ENCODE measurements at places on chromosomes 12 and 14. TPM values are rescaled to one million over a fixed set of nuclear protein-coding genes. Genes with fewer than 3 reads are reported as not detected.

Gene GZMB
- 1.3 TPM for total RNA-seq

Gene TRAFD1
- 54.4 TPM for total RNA-seq

Gene PGF
- 3.7 TPM for total RNA-seq

Gene PLEKHD1
- 2.0 TPM for total RNA-seq

- peak within 1 kb of the TSS; percentile 64 for H3K4me3 ChIP-seq
- no peaks in the 10 kb centered on the region for H3K36me3 ChIP-seq
- H3K27me3 ChIP-seq: no peaks in the 10 kb centered on the region
- no peaks in the 10 kb centered on the region for H3K4me1 ChIP-seq
- DNase-seq: peak; percentile 73
- H3K27ac ChIP-seq: peak within 1 kb of the TSS; percentile 99
Observed at GRCh38 chr12:51217968-51218606, at the start of gene POU6F1. Gene POU6F1 (minus strand): TSS chr12:51218062. CDS start chr12:51206836, 11,226 bp downstream.

DNA sequence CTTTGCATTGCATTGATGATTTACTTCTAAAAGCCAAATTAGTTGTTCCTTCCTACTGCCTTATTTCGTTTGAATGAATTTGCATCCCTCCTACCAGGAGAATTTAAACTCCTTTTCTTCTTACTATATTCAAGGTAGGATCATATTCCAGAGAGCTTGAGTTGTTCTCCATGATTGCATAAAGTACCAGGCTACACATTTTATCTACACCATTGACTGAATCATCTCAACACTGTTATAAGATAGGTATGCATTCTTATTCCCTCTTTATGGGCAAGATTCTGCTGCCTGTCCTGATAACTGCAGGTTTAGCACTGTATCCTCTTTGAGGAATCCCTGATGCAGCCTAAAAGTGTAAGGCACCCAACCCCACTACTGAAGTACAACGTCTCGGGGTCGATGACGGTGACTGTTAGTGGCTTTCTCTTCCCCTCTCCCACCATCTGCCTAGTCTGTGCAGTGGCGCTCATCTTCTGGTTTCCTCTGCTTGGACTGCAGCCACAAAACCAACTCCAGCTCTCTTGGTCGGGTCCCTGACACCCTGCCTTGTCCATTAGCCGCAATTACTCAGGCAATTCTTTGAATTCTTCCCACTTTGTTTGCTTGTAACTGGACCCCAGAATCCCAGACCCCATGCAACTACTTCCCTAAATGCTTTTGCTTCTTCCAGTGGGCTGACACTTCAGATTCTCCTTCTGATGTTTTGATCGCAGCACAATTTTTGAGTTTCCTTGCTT lies 44.4 kb upstream of the STXBP6 start:
- H3K4me1 ChIP-seq: no peaks in the 10 kb centered on the region
- no peak overlapping the region for H3K27ac ChIP-seq
- H3K4me3 ChIP-seq: no peak overlapping the region

DNA sequence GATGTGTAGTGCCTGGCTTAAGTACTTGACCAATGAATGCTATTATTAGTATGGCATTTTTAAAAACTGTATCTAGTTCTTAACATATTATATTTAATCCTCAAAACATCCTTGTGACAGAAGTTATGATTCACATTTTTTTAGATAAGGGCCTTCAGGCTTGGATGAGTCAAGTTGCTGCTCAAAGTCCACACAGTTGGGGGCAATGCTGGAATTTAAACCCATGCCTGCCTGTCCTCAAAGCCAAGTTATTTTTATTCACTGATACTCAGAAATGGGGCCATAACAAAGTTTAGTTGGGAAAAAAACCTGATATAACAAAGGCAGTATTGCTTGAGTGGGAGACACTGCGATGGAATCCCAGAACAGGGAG lies 50.6 kb downstream of the RFX4 start:
- H3K4me3 ChIP-seq: no peak overlapping the region
- H3K27me3 ChIP-seq: no peaks in the 10 kb centered on the region
- no peak overlapping the region for H3K27ac ChIP-seq
- no peaks in the 10 kb centered on the region for H3K4me1 ChIP-seq

GRCh38 chr12:64390275-64390851 lies at the start of gene C12orf56:
Gene C12orf56 (minus strand): TSS chr12:64390758. CDS start chr12:64390565, 193 bp downstream.
- no peak within 1 kb of the TSS for H3K27ac ChIP-seq
- no peaks in the 10 kb centered on the region for H3K36me3 ChIP-seq
- no peaks in the 10 kb centered on the region for H3K4me1 ChIP-seq
- H3K27me3 ChIP-seq: no peaks in the 10 kb centered on the region

- H3K4me3 ChIP-seq: no peak overlapping the region
- no peak overlapping the region for H3K27ac ChIP-seq
- H3K27me3 ChIP-seq: no peaks in the 10 kb centered on the region
- no peak for DNase-seq
- no peaks in the 10 kb centered on the region for H3K36me3 ChIP-seq
Observed at GRCh38 chr14:34890937-34891336, 15.8 kb upstream of the BAZ1A start.

GRCh38 chr14:37369425-37369824 lies 171.7 kb downstream of the MIPOL1 start:
- H3K27me3 ChIP-seq: no peaks in the 10 kb centered on the region
- H3K36me3 ChIP-seq: no peaks in the 10 kb centered on the region
- no peaks in the 10 kb centered on the region for H3K4me1 ChIP-seq
- H3K4me3 ChIP-seq: no peak overlapping the region

- H3K27me3 ChIP-seq: no peaks in the 10 kb centered on the region
- peaks cover 7% of the 10 kb centered on the region for H3K4me1 ChIP-seq
- peak overlapping the region; percentile 38 for H3K27ac ChIP-seq
- DNase-seq: no peak
Observed at GRCh38 chr12:65892841-65893251, 68.6 kb downstream of the HMGA2 start.

- no peak overlapping the region for H3K4me3 ChIP-seq
- no peak for DNase-seq
- no peaks in the 10 kb centered on the region for H3K27me3 ChIP-seq
Observed at GRCh38 chr14:99042381-99043266, 229.4 kb downstream of the BCL11B start.

- no peak for DNase-seq
- no peak overlapping the region for H3K4me3 ChIP-seq
- no peak overlapping the region for H3K27ac ChIP-seq
Observed at GRCh38 chr14:69753860-69754259, 13.1 kb upstream of the SRSF5 start.

- peaks cover 9% of the 10 kb centered on the region for H3K4me1 ChIP-seq
- no peaks in the 10 kb centered on the region for H3K27me3 ChIP-seq
Observed at GRCh38 chr14:92472860-92473259, 40.7 kb upstream of the RIN3 start.

DNA sequence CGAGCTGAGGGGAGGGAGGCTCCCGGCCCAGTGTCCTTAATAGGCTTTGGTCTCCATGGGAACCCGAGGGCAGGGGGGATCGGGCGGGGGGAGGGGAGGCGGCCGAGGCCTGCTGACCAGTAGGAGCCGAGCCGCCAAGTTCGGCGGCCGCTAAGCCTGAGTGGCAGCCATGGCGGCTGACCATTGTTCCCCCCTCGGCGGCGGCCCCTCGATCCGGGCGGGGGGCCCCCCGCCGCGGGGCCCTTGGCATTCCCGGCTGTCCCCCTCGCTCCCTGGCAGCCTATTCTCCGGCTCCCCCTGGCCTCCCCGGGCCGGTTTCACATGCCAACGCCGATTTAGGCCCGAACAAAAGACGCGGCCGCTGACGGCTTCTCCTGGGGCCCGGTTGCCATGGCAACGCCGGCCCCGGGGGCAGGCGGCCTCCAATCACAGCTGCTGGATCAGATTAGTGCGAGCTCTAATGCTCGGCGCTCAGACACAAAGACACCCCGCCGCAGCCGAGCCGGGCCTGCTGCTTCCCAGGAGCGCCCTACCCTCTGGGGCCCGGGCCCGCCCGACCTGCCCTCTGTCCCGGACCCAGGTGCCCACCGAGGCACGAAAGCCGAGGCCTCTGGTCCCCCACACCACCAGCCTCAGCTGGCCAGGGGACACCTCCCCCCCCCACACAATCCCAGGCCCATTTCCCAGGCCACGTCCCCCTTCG lies 7.3 kb downstream of the MSI1 start:
- H3K27ac ChIP-seq: no peak overlapping the region
- no peaks in the 10 kb centered on the region for H3K27me3 ChIP-seq
- H3K4me1 ChIP-seq: no peaks in the 10 kb centered on the region
- H3K4me3 ChIP-seq: peak overlapping the region; percentile 40
- no peaks in the 10 kb centered on the region for H3K36me3 ChIP-seq
- DNase-seq: no peak
